ENCODE measurements at places on chromosomes 5 and 9.
A peak's percentile ranks its signal among the peaks of the same experiment; 100 is the strongest.

DNA sequence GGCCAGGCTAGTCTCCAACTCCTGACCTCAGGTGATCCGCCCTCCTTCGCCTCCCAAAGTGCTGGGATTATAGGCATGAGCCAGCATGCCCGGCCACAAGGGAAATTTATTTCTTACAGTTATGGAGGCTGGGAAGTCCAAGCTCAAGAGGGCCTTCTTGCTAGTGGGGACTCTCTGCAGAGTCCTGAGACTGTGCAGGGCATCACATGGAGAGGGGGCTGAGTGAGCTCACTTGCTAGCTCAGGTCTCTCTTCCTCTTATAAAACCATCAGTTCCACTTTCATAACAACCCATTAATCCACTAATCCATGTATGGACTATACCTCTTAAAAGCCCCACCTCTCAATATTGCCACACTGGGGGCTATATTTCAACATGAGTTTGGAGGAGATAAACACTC, 5.1 kb upstream of the SPIN1 start:
- no peak for DNase-seq

GRCh38 chr9:124384846-124385245, 30.4 kb downstream of the PSMB7 start:
- no peak for DNase-seq

GRCh38 chr5:123460296-123460729, 37.1 kb upstream of the CEP120 start:
- peak; percentile 20 for DNase-seq

DNA sequence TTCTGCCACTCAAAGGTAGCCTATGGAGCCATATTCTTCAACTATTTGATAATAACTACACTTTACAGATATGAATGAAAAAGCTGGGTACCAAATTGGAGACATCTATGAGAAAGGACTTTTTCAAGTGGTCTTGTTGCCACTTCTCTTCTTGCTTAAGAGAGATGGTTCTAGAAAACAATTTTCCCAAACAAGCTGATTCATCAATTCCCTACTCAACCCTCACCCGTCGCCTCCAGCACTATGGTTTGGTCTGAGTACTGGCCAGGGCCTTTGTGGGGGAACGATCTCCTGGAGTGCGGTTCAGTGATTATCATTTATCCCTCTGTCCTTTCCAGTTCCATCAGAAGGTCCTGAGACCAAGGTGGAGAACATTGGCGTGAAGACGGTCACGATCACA, 56.8 kb downstream of the IL31RA start:
- no peak for DNase-seq

DNA sequence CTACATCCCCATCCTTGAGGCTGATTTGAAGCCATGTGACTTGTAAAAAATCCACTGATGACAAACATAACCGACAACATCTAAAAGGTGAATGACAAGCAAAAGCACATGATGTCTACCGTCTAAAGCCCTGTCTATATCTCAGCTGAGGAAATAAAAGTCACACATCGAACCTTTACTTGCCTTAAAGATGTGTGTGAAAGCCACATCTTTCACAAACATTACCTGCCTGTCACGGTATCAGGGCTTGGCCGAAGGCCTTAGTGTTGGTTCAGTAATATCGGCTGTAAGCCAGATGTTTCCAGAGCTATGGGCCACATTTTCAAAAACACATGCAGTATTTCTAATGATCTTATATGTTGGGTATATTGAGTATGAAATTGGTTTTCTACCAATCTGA, 125.8 kb downstream of the EFNA5 start:
- DNase-seq = no peak

DNA sequence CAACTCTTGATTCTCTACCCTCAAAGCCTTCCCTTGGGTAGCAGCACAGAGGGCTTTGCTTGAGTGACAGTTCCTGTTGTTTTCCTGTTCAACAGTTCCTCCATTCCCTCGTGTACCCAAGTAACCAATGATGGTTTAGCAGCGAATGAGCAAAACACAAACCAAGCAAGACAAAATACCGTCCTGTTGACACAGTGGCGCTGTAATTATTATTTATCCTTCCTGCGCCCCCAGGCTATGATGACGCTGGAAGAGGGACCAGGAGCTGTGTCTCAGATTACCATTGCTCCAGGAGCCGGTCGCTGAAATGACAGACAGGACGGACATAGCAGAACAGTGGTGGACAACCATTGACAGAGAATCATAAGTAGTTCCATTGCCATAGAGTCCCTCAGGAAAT, 154.8 kb downstream of the GADD45G start:
- no peak for DNase-seq

DNA sequence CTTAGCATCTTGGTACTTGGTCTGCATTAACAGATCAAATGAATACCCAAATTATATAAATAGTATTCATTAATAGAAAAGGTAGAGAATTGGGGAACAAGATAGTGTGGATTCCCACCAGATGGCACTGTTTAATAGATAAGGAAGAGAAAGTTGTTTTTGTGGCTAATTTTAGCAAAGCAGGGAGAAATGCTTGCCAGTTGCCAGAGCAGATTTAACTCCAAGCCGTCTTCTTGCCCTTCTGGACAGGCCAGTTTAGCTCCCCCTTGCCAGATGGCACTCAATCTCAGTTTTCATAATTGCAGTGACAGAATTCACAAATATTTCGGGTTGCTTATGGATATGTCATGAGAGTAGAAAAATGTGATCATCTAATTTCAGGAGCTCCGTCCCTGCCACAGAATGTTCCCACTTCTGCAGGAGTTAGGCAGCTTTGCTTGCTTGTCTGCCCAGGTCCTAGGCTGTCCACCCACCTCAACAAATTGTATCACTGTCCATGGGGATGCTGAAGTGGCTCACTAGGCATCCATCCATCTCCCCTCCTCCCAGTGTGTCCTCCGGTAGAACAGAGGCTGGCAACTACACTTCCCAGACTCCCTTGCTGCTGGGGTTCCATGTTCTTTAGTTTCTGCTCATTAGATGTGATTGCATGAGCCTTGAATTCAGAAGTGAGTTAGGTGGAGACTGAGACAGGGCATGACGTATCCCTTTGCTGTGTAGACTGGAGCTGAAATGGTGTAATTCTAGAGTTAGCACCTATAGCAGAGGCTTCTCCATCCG, 11.8 kb upstream of the HEXB start:
- DNase-seq = peak; percentile 43

GRCh38 chr9:123169926-123170325, 98.5 kb downstream of the STRBP start:
- no peak for DNase-seq

DNA sequence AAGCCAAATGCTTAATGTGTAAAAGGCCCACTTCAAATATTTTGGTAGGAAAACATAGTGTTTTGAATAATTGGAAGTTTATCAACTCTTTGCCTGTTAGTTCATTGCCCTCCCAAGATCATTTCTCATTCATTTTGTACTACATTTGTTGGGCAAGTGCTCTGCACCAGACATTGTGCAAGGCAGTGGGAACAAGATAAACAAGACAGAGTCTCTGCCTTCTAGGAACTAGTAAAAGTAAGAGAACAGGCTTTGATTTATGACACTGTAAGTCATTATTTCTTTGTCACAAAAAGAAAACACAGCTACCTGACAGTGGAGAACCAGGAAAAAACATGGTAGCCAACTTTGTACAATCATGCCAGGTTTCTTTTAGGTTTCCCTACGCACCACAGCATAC, 63.7 kb upstream of the PAM start:
- DNase-seq = no peak

DNA sequence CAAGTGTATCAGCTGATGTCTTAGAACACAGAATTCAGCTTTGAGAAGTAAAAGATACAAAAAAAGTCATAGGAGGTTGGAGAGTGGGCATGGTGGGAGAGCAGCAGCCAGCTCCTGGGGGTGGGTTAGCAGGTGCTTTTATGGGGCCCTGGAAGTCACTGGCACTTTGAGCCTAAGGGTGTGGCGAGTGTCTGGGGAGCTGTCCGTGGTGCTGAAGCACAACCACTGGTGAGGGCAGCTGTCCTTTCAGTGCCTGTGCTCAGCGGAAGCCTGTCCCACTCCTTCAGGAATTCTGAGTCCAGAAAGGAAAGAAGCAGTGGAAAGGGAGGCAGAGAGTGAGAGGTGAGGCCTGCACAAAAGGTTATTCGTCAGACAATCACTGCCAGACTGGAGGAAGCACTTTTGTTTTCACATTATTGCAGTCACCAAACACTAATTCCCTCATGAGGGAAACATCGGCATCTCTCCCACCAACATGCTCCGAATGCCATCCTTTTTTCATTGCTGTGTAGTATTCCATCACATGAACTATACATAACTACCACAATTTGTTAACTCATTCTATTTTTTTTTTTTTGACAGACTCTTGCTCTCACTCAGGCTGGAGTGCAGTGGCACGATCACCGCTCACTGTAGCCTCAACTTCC, 59.4 kb upstream of the RAPGEF1 start:
- peak; percentile 27 for DNase-seq

- DNase-seq = no peak
These were observed 273.0 kb upstream of the RPS23 start for GRCh38 chr5:82551192-82551591.

DNA sequence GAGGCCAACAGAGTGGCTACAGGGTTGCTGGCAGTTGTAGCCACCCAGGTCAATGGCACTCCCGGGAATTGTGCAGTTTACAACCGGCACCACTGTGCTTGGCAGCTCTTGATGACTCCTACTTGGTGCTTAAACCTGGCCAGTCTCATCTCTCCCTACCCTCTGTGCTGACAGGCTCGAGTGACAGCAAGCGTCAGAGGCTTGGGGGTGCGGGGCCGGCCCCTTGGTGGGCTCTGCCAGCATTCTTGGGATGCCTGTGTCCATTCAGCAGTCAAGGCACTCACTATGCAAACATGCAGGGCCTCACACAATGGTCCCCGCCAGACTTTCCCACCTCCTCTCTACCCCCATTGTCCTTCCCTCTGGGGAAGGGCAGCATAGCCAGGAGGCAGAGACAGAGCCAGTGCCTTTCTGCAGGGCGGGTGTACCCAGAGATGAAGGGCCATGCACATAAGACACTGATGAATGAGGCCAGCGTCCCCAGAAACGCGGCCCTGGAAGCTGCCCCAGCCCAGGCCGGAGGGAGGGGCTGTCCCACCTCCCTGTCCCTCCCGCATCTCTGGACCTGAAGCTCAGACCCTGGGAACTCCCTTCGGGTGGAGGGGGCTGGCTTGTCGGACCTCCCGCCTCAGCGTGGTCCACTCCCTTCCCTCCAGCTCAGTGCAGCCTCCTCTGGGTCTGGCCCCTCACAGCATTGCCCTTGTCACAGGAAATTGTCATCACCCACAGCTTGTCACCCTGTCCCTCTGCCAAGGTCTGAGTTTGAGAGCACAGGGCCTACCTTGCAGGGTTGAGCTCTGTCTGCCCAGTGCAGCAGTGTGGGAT, 26.4 kb upstream of the NOTCH1 start:
- DNase-seq = no peak

- DNase-seq = peak; percentile 49
These were observed 14.6 kb upstream of the ARSI start for GRCh38 chr5:150317048-150318003.

- no peak for DNase-seq
These were observed 78.4 kb upstream of the PTGER4 start for GRCh38 chr5:40601198-40601868.

GRCh38 chr5:96112123-96112670, 150.5 kb upstream of the ELL2 start:
- no peak for DNase-seq

- DNase-seq = no peak
These were observed 145.1 kb downstream of the IRX1 start for GRCh38 chr5:3740546-3741373.

- DNase-seq = no peak
These were observed 12.5 kb downstream of the GRAMD2B start for GRCh38 chr5:126435714-126436113.

DNA sequence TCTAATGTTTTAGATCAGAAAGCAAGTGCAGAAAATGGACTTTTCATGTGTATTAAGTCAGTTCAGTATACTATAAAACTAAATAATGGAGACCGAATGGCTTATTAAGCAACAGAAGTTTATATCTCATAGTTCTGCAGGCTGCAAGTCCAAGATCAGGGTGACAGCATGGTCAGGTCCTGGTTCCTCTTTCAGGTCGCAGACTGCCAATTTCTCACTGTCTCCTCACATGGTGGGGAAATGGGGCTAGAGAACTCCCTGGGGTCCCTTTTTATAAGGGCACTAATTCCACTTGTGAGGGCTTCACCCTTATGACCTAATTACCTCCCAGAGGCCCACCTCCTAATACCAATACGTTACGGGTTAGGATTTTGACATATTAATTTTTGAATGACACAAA, 48.7 kb downstream of the RICTOR start:
- DNase-seq = no peak

GRCh38 chr5:32916648-32917047, 205.5 kb downstream of the NPR3 start:
- DNase-seq = peak; percentile 3

DNA sequence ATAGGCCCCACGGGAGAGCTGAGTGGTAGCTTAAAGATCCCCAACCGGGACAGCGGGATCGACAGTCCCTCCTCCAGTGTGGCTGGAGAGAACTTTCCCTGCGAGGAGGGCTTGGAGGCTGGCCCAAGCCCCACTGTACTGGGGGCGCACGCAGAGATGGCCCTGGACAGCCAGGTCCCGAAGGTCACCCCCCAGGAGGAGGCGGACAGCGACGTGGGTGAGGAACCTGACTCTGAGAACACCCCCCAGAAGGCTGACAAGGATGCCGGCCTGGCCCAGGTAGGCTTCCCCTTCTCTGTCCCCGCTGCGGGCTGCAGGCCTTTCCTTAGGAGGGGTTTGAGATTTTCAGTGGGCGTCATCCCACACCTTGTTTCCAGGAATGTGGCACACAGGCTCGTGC, 29.1 kb downstream of the FGD3 start:
- DNase-seq = no peak

DNA sequence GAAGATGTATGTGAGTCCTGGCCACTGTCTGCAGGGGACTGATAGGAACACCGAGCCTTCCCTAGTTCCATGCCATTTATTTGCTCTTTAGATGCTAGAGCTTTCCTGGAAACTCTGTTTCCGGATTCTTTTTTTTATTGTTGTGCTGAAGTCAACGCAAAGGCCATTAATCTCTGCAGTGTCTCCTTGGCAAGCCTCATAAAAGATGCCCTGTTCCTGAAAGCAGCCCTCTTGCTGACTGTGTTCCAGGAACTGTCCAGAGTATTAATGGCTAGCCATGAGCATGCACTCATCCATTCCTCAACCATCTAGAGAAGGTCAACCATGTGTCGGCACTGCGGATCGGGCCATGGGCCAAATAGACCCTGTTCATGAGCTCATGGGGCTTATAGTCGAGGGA, 42.9 kb upstream of the SMAD5 start:
- DNase-seq = no peak

- no peak for DNase-seq
These were observed 19.8 kb downstream of the STRBP start for GRCh38 chr9:123248630-123249029.

GRCh38 chr5:1923341-1923740, 40.6 kb upstream of the IRX4 start:
- DNase-seq = no peak

- no peak for DNase-seq
These were observed 129.9 kb downstream of the TLE4 start for GRCh38 chr9:79701651-79702050.

DNA sequence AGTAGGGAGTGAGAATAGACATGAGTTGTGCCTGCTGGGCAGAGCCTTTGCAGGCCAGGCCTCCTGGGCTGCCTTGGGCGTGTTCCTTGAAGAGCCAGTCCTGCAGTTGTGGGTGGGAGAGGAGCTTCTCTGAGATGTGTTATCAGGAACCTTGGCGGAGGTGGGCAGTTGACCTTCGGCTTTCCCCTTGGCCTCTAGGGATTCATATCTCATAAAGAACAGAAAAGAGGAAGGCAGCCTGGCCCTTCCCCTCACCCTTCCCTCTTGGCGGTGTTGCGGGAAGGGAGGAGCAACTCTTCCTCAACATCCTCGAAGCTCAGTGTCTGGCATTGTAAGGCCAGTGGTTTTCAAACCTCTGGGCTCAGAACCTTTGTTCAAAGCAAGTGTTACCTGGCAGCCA, 59.2 kb downstream of the DAPK1 start:
- no peak for DNase-seq
